ENCODE measurements at places on chromosomes 7 and 10.

GRCh38 chr7:135601182-135601581 lies 43.5 kb downstream of the NUP205 start:
- DNase-seq = peak; percentile 17

GRCh38 chr10:127391875-127392274 lies 157.2 kb upstream of the NPS start:
- no peak for DNase-seq

- DNase-seq = peak; percentile 33
These were observed 13.0 kb upstream of the NDUFA5 start for GRCh38 chr7:123570390-123571182.

GRCh38 chr7:29306319-29306991 lies 111.9 kb downstream of the CHN2 start:
- DNase-seq = no peak

- no peak for DNase-seq
These were observed 95.7 kb downstream of the VSTM2A start for GRCh38 chr7:54637712-54638396.

- peak; percentile 28 for DNase-seq
These were observed 49.9 kb downstream of the PITRM1 start for GRCh38 chr10:3122486-3123205.

- no peak for DNase-seq
These were observed 69.3 kb downstream of the SGMS1 start for GRCh38 chr10:50554376-50554994.

DNA sequence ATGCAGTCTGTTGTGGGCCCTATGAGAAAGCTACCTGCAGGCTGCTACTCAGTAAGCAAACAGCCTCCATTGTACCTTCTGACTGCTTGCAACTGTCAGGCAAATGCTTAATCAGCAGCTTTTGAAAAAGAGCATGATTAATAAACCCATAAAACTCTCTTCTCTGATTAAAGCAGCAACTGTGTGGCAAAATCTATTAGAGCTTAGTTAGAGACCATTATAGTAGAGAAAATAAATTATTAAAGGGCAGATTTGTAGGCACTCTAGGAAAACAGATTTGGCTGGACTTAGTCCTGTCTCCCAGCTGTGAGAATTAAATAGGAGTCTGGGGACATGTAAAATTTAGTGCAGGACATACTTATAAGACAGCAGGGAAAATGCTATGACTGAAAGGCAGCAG lies 132.5 kb upstream of the WNT16 start:
- no peak for DNase-seq
